A549 treated with CpdA at 1 μM for 4 hours (cell line): ENCODE measurements at places on chromosomes 4 and X. TPM values are rescaled to one million over a fixed set of nuclear protein-coding genes. Genes with fewer than 3 reads are reported as not detected.

Gene C4orf54
- total RNA-seq, result not detected in 5 replicates

Gene USP17L24
- not detected in 5 replicates for total RNA-seq

Gene PPP1R2C
- not detected in 5 replicates for total RNA-seq

Gene LNX1
- 0.07 to 0.09 TPM (median 0.07 TPM) in 3 of 5 replicates, not detected in the others for total RNA-seq

Gene TMSB15C
- total RNA-seq, result 0.13 to 0.34 TPM (median 0.26 TPM) in 5 replicates

Gene RAP1GDS1
- 21.1 to 27.4 TPM (median 25.4 TPM) in 5 replicates for total RNA-seq

Gene CSAG2
- not detected in 5 replicates for total RNA-seq

Gene DMP1
- total RNA-seq, result not detected in 5 replicates

Gene KCND1
- 0.86 to 2.0 TPM (median 1.2 TPM) in 5 replicates for total RNA-seq

Gene NWD2
- not detected in 5 replicates for total RNA-seq

Gene DOCK11
- total RNA-seq, result 5.0 to 6.8 TPM (median 6.5 TPM) in 5 replicates

Gene CDX4
- not detected in 5 replicates for total RNA-seq

Gene CLOCK
- total RNA-seq, result 4.8 to 6.1 TPM (median 5.3 TPM) in 5 replicates

Gene NEIL3
- 13.7 to 16.3 TPM (median 15.4 TPM) in 5 replicates for total RNA-seq

Gene SHOX
- not detected in 5 replicates for total RNA-seq

Gene ASMT
- total RNA-seq, result 0.16 to 0.74 TPM (median 0.18 TPM) in 3 of 5 replicates, not detected in the others

Gene USP26
- total RNA-seq, result not detected in 5 replicates
